ENCODE measurements at places on chromosomes 4 and X.

DNA sequence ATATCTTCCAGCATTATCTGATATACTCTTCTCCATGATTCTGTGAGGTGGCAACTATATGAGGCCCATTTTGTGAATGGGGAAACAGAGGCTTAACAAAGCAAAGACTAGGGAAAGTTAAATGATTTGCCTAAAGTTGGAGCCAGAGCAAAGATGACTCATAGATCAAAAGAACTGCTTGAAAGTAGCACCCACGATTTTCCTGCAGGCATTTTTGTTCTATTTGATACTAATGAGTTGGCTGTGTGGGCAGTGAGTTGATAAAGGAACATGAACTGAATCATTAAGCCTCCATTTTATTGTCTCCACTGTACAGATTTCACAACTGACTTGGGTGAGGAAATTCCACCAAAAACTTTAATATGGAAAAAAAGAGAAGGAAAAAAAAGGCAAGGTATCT lies 138.9 kb upstream of the IGFBP7 start:
- peak; percentile 66 for DNase-seq

- no peak for DNase-seq
Observed at GRCh38 chrX:136055651-136056221, 70.5 kb downstream of the SLC9A6 start.

DNA sequence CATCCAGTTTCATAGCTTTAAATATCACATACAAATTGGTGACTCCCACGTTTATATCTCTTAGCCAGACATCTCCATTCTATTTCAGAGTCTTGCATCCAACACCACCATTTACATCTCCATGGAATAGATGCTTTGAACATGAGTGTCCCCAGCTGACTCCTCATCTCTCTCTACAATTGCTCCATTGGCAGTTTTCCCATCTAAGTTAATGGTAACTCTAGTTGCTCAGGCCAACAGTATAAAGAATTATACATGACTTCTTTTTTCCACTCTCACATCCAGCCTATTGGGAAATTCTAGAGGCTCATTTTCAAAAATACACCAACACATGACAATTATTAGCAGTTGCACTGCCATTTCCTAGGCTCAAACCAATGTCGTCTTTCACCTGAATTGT lies 388.2 kb downstream of the STIM2 start:
- no peak for DNase-seq

DNA sequence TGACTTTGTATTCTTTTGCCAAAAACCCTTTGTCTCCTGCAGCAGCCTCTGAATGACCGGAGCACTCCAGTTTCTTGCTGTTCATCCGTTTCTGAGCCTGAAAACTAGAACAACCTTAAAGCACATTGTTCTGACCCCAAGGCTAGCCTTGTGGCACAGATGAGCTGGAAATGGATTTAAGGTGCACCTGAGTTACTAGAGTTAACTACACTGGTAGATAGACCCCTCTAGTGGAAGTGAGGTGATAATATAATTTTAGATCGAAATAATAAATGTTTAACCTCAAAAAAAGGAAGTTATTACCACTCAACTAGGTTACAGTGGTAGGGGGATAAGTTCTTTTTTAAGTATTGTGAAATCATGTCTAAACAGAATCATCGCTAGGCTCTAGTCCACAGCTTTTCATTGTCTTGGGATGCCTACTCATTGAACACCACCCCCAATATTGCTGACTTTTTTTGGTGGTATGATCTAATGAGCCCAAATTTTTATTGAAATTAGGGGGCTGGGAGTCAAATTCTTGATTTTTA lies 2.7 kb downstream of the PLS3 start:
- DNase-seq: no peak

DNA sequence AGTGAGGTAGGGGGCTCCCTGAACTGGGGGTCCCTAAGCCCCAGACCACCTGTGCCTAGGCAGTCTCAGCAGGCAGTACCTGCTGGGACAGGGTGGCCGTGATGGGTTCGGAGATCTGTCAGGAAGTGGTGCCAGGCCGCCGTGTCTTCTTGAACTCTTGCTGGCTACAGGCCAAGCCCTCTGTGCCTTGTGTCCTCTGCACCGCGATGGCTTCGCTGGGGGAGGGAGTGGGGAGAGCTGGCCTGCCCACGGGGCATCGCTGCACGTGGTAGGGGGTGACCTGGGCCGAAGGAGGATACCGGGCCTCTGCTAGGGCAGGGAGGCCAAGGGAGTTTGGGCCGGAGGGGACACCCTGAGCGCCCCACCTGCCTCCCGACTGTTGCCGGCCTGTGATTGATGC lies 96.7 kb upstream of the NKX1-1 start:
- no peak for DNase-seq

- no peak for DNase-seq
Observed at GRCh38 chrX:49108641-49109040, 14.9 kb downstream of the GPKOW start.

DNA sequence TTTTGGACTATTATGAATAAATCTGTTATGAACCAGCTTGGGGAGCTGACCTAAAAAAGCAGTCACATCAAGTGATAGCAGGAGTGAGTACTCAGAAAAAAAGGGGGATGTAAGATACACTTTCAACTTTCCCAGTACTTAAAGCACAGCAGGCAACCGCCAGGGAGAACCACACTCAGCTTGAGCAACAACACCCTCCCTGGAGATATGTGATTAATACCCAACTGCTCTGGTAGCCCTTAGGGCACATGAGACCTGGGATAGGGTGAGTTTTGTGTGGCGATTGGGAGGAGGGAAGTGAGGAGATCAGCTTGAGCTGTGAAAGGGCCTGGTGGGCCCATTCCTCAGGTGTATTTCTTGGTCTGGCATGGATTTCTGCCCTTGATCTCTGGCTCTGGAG lies 220.3 kb upstream of the SFRP2 start:
- peak; percentile 32 for DNase-seq

GRCh38 chr4:57943682-57944081 lies 833.5 kb upstream of the IGFBP7 start:
- no peak for DNase-seq

- DNase-seq: no peak
Observed at GRCh38 chr4:182486881-182487280, 243.7 kb downstream of the TENM3 start.

- DNase-seq: no peak
Observed at GRCh38 chr4:77819404-77819842, 255 bp upstream of the CNOT6L start.

DNA sequence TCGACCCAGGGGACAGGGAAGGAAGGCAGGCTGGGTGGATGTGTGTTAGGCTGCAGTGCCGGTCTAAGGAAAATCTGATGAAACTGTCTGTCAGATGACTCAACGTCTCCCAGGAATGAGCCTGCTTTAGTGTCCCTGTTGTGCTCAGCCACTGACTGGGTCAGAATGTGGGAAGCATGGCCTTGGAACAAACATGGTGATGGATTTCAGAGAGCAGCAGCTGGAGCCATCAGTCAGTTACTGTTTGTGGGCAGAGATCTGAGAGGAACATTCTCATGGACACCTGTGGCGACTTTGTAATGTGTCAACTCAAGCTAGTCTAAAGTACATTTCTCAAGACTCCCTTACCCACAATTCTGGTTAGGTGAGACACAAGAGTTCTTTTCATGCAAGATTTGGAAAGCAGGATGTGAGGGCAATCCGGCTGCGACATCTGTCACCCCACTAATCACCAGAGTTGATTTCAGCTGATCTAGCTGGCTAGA lies 63.2 kb downstream of the ANAPC10 start:
- peak; percentile 38 for DNase-seq

DNA sequence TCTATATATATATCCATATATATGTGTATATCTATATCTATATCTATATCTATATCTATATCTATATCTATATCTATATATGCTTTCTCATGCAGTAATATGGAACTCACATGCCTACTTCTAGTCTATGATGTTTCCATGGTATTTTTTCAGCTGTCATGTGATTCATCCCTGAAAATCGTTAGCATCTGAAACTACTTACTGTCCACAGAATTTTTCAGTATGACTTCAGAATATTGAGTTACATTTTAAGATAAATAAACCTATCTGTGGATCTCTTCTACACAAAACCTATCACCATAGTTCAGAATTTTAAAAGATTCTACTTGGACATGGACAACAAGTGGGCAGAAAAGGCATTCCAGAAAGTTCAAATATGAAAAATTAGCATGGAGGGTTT lies 855.1 kb upstream of the INTU start:
- peak; percentile 49 for DNase-seq

- DNase-seq: peak; percentile 2
Observed at GRCh38 chr4:162952232-162952631, 214.5 kb downstream of the NAF1 start.

GRCh38 chr4:98574816-98575215 lies 83.6 kb downstream of the TSPAN5 start:
- no peak for DNase-seq

DNA sequence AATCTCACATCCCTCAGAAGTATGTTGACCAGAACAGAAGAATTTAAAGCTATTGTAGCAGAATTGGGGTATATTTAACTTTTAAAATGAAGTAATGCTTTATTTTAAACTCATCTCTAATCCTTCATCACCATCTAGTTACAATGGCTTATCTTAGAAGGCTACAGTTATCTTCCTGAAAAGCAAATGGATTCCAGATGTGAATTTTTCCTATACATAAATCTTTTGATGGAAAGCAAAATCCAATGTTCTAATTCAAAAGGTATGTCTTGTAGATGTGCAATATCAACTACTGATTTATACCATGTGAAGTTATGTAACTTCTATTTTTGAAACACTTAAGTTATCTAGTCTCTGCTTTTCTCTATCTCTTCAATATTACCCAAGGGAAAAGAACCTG lies 47.6 kb downstream of the CCNG2 start:
- DNase-seq: no peak

- DNase-seq: no peak
Observed at GRCh38 chr4:19030048-19030447, 1008.5 kb upstream of the LCORL start.
